Peyer's patch (tissue), 4 donors: ENCODE measurements at places on chromosomes 2 and 18. TPM values are rescaled to one million over a fixed set of nuclear protein-coding genes. Genes with fewer than 3 reads are reported as not detected.

The POTEC gene
- not detected for total RNA-seq

The POTEJ gene
- not detected for total RNA-seq

The SERPINB11 gene
- total RNA-seq: not detected

The ESPNL gene
- 0.27 TPM for total RNA-seq

The ASB18 gene
- not detected for total RNA-seq

The REG1B gene
- 45.4 TPM for total RNA-seq

The SGPP2 gene
- 50.3 TPM for total RNA-seq

The DSG4 gene
- total RNA-seq: 0.38 TPM
